ENCODE measurements at places on chromosomes 3 and 15.

- peak; percentile 2 for DNase-seq
Observed at GRCh38 chr3:33537133-33537532, 96.9 kb upstream of the UBP1 start.

- DNase-seq, result peak; percentile 56
Observed at GRCh38 chr15:32952901-32953532, 235.2 kb downstream of the GREM1 start.

DNA sequence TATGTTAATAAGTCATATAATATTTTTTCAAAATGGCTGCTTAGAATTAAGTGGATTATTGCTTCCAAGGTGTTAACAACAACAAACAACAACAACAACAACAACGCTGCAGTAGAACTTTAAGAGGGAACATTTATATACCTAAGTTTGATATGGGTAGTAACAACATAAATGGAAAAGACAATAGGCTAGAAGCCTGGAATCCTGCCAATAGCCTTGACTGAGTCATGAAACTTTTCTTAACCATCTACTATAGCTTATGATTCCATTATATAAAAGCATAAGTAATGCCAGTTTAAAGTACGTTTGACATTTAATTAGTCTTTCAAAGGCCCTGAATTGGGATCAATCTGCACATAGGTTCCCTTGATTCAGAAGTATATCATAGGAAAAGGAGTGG, 31.2 kb downstream of the SATB1 start:
- no peak for DNase-seq

GRCh38 chr3:148727231-148727630, 29.5 kb downstream of the AGTR1 start:
- no peak for DNase-seq

DNA sequence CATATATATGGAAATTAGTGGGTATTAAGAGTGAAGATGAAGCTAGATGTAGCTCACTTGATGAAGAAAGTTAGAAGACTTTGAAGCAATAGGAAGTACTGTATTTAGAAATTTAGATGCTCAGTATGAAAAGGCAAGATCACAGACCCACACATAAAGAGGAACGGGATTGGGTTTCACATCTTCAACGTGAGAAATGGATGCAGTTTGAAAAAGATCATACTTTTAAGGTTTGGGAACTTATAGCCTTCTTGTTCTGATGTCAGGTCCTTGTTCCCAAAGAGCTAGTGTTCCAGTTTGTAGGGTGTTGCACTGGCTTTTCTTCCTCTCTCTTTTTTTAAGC, 16.7 kb downstream of the AP3S2 start:
- DNase-seq, result no peak

DNA sequence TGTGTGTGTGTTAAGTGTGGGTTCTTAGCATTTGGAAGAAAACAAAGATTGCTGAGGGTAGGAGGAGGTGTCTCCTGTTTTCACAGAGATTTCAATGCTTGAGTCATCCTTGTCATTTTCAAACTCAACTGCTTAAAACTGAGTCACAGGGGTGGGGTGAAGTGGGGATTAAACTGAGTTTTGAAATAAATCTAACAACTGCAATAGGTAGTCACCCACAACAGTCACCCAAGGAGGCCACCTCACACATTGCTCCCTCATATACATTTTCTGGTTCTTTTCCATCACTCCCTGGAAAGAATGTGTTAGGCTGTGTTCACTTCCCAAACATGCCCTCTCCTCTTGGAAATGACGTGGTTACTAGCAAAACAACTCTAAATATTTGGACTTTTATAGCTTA, 187.7 kb upstream of the CMC1 start:
- DNase-seq, result peak; percentile 37

- no peak for DNase-seq
Observed at GRCh38 chr3:194009892-194010533, 125.9 kb upstream of the HES1 start.
